HCT116 (cell line): ENCODE measurements at places on chromosomes 11 and 22.

- DNase-seq = no peak
Measured at GRCh38 chr11:86162239-86162638, 82.3 kb upstream of the EED start.

GRCh38 chr11:112778877-112779266 is 182.3 kb upstream of the NCAM1 start:
- DNase-seq = no peak

DNA sequence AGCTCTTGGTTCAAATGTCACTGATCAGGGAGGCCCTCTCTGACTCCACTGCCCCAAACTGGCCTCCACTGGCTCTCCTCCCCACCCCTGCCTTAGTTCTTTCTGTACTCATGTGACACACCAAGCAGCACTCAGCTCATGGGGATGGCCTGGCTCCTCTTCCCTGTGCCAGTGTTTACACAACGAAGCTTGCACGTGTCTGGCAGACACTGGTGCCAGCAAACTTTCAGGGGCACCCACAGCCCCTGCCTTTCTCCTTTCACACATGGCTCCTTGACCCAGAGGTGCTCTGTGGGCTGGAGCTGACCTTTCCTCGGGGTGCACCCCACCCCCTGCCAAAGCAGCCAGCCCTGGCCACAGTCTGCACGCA is 37.6 kb upstream of the PARVG start:
- no peak for DNase-seq

GRCh38 chr11:82229341-82229740 is 504.3 kb downstream of the FAM181B start:
- no peak for DNase-seq

- DNase-seq = no peak
Measured at GRCh38 chr11:89443361-89444322, 47.5 kb downstream of the NOX4 start.

DNA sequence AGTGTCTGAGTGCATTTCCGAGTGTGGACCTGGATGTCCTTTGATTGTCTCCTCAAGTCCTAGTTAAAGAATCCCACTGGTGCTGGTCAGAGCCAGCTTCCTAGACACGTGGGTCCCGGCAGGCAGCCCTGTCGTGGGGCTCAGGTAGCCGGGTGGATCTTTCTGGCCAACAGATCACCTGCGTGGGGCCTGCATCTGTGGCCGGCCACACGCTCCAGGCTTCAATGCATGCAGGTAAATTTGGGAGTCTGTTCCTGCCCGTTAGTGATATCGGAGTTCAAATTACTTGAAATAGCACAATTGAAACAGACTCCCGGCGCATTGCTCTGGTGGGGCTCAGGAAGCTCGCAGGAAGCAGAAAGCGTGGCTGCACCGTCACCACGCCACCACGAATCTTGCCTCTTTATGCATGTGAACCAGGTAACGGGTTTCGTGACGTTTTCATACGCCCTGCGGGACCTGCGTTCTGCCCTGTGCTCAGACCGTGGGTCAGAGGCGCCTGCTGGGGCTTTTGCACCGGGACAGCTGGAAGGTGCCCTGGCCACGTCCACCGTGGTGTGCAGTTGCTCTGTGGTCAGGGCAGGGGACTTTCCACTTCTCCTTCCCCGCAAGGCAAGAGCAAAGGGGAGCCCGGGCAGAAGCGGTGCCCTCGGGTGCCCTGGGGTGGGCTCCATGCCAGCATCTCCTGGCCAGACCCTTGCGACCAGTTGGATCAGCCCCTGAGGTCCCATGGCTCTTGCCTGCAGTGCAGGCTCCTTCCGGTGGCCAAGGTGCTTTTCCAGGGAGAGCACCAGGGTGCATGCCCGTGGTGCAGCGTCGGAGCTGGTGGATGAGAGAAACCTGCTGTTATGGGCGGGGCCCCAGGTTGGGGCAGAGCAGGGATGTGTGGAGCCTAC is 803.5 kb downstream of the BRD1 start:
- DNase-seq = no peak

- no peak for DNase-seq
Measured at GRCh38 chr11:36412781-36413383, 97.2 kb downstream of the TRAF6 start.

DNA sequence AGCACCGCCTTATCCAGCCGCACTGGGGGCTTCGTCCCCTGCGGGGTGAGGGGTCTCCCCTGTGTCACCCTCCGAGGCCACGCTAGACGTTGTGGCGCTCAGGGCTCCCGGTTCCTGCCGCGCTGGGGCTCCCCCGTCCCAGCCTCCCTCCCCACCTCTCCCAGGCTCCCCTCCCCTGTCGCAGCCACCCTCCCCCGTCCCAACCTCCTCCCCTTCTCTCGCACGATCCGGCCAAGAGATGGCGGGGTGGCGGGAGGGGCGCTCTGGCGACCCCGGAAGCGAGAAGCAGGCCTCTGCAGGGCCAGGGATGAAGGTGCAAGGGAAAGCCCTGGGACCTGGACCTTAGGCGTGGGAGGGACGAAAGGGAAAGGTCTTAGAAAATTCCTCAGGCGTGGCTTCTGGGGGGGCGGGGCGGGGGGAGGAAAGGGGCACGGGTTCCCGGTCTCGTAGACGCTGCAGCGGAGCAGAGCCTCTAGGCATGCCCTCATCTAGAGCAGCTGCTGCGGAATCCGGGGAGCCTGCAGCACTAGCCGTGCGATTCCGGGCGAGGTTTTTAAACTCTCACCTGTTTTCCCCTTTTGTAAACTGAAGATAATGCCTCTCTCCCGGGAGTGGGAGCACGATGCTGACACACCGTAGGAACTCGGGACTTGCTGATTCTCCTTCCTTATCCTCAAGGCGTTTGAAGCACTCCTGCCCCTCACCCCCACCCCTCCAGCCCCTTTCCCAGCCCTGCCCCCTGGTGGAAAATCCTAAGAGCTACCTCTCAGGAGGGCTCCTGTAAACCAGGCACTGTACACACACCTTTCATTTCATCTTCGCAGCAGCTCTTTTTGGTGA is 14.4 kb downstream of the KCNJ5 start:
- peak; percentile 46 for DNase-seq

GRCh38 chr11:23725752-23726151 is 771.1 kb upstream of the LUZP2 start:
- DNase-seq = no peak

GRCh38 chr22:22386602-22387385 is 121.7 kb downstream of the ZNF280B start:
- DNase-seq = no peak

- DNase-seq = no peak
Measured at GRCh38 chr11:112235750-112236390, 9.6 kb downstream of the PTS start.

DNA sequence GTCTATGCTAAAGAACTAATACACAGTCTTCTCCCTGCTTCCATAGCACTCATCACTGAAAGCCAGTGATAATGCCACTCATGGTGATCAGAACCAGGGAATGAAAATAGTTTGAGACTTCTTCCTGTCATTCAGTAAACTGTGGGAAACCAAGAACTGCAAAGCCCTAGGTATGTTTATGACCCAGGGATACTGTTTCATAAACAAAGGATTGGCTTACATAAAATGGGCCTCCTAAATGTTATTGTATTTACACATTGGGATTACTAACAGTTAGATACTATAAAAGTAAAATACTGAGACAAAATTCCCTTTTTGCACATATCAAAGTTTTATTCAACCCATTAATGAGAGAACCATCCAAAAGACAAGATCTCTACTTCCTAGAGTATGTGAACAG is 21.3 kb upstream of the CWF19L2 start:
- no peak for DNase-seq

GRCh38 chr11:47523490-47524225 is 29.3 kb downstream of the CELF1 start:
- DNase-seq = no peak

GRCh38 chr22:47372596-47373385 is 610.3 kb downstream of the TBC1D22A start:
- DNase-seq = no peak

- DNase-seq = no peak
Measured at GRCh38 chr11:119361941-119362725, 15.6 kb upstream of the MFRP start.

- no peak for DNase-seq
Measured at GRCh38 chr11:99781074-99781473, 760.3 kb downstream of the CNTN5 start.

- DNase-seq = no peak
Measured at GRCh38 chr22:24424001-24424900, 3.1 kb upstream of the ADORA2A start.

DNA sequence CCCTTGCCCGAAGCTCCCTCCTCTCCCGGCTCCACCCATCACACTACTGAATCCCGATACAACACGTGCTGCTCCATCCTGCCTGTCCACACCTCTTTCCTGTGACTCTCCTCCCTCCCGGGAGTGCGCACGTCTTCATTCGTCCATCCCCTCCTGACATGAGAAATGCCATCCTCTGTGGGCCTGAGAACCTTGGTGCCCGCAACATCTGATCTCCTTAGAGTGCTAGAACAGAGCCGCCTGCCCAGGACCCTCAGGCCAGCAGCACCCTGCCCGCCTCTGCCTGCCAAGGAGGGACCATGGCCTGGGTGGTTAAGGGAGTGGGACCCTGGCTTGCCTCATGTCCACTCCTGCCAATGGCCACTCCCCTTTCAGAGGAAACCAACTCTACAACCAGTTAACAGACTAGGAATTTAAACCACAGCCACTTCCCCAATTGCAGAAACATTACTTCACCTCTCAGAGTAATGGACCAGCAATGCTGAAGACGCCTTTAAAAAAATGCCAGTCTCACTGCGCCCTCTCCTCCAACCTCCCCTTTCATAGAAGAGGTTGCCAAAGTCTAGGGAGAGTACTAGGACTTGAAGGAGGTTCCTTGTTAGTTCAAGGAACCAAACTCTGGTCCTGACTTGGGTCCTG is 466.3 kb downstream of the OPCML start:
- no peak for DNase-seq

GRCh38 chr11:64000026-64000739 is 13.9 kb downstream of the OTUB1 start:
- DNase-seq = no peak

- no peak for DNase-seq
Measured at GRCh38 chr11:74749965-74750296, 1.3 kb downstream of the RNF169 start.

GRCh38 chr22:33194529-33195077 is 136.4 kb upstream of the SYN3 start:
- DNase-seq = no peak

DNA sequence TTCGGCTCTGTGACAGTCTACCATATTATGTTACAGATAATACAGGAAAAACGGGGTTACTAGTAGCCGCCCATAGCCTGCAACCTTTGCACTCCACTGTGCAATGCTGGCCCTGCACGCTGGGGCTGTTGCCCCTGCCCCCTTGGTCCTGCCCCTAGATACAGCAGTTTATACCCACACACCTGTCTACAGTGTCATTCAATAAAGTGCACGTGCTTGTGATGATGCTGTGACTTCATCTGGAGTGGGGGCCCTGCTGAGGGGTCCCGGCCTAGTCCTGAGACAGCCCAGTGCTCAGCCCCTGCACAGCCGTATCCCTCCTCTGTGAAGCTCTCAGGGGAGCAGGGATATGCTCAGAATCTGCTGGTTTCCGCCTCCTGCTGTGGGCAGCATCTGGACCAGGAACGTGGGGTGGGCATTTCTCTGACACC is 1.2 kb downstream of the IFITM1 start:
- DNase-seq = no peak

- no peak for DNase-seq
Measured at GRCh38 chr11:8093931-8094575, 13.0 kb downstream of the TUB start.

DNA sequence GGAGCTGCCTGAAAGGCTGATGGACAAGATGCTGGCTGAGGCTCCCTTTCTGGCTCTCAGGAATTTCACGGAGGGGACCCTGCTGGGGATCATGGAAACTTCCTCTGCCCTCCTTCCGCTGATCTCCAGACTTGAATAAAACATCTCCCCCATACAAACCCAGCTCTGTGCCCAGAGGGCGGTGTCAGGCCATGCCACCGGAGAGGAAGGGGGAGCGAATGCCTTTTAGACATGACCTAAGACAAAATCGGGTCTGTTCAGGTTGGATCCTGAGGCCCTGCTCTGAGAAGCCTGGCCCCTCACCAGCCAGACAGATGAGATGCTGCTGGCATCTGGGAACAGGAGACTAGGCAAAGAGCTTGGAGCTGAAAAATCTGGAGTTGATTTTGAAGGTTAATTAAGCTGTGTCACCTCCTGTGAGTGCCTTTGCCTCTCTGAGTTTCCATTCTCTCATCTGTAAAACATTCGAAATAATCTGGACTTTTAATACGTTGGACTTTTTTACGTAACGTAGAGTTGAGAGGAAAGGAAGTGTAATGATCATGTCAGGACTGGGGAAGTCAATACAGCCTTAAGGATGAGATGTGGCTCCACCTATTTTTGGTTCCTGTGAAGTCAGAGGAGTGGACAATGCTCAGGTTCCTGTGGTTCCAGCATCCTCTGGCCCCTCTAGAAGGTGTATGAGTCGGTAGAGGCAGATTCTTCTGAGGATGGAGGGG is 163.6 kb downstream of the ST3GAL4 start:
- no peak for DNase-seq

- DNase-seq = no peak
Measured at GRCh38 chr22:23110190-23110921, 31.4 kb downstream of the RSPH14 start.

DNA sequence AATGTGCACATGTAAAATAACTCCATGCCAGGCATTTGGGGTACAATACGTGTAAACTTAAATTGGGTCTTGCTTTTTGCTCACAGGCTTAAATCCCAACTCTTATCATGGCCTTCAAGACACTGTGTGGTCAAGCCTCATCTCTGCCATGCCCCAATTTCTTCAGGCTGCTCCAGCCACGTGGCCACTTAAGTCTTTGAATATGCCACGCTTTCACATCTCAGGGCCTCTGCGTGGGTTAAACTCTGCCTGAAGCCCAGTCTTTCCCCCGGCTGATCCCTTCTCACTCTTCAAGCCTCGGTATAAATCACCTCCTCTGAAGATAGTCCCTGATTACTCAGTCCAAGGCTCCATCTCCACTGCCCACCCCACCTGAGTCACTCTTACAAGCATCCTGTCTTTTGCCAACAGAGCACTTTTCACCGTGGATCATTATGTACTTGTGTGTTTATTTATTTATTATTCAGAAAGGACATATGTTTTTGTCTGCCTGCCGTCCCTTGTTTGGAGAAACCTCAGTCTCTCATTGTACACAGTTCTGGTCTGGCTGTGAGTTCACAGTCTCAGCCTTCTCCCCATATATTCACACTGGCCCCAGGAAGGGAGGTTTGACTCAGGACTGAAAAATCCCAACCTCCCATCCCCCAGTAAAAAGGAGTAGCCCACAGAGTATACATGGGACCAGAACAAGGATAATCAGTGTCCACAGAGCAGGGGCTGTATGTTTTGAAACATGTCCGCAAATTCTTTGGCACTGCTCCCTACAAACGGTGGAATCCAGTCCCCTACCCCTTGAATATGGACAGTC is 344.7 kb downstream of the MN1 start:
- DNase-seq = no peak
